ENCODE measurements at places on chromosomes 7 and 10.

DNA sequence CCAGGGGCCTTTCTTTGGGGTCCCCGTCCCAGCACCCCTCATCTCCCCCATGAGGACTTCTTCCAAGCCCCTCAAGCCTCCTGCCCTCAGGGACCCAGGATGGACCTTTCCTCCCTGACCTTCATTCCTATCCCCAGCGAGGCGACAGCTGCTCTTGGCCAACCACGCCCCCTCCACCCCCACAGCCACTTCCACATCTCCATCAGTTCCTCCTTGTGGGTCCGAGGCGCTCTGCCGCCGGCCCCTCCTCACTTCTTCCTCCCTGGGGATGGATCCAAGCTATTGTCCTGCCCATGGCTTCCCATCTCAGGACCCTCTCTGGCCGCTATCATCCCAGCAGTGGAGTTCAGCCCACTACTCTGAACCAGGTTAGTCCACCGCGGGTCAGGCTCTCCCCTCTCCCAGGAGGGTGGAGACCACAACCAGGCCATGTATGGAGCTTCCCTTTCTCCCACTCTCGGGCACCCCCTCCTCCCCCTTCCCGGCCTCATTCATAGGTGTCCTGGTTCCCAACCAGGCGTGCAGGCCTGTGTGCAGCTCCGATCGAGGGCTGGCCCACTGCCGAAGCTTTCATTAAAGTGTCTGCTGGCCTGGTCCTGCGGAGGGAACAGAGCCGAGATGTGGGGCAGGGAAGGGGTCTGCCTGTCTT, 1.7 kb upstream of the SH2B2 start:
- DNase-seq: no peak

GRCh38 chr10:19629567-19629966, 186.7 kb upstream of the PLXDC2 start:
- DNase-seq: no peak

DNA sequence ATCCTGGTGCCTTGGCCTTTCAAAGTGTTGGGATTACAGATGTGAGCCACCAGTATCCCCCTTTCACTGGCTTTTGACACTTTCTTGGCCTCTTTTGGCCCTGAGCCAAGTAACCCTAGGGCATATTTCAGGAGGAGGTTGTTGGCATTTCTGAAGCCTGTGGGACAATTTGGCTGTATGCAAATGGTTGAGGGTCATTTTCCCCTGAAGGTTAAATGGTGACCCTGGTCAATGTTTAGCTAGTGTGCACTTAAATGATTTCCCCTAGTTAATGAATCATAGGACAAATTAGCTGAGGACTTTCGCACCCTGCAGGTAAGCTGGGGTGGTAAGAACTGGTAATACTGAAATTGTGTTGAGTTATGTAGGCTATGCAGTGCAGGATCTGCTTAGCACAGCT, 660.5 kb downstream of the LRMDA start:
- DNase-seq: no peak

- DNase-seq: no peak
Measured at GRCh38 chr7:154409703-154410311, 357.6 kb downstream of the DPP6 start.

DNA sequence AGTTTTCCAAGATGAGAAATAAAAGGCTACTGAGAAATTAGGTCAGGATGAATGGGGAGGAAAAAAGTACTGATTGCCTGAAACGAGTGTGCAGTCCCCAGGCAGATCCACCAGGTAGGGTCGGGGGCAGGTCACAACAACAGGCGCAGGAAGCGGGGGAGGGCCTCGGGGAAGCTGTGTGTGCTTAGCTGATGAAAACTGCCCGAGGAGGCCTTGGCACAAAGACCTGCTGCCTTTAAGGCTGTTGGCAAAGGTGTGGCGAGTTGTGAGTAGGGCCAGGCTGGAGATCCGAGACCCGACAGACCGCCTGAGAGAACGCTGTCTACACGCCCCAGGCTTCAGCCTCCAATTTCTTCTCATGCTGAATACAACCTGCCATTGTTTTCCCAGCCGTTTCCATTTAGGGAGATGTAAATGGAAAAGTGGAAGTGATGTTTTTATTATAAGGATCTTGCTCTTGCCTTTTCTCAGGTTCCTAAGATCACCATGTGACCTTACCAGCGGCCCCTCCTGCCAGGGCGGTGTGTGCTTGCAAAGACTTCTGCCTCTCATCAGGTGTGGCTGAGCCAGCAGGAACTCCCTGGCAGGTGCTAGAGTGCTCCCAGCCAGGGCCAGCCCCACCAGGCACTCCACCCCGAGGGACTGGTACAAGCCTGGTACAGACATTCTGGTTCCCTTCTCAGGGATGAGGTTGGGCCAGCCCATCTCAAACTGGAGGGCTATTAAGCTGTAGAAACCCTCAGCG, 60.8 kb downstream of the DLG5 start:
- DNase-seq: no peak

DNA sequence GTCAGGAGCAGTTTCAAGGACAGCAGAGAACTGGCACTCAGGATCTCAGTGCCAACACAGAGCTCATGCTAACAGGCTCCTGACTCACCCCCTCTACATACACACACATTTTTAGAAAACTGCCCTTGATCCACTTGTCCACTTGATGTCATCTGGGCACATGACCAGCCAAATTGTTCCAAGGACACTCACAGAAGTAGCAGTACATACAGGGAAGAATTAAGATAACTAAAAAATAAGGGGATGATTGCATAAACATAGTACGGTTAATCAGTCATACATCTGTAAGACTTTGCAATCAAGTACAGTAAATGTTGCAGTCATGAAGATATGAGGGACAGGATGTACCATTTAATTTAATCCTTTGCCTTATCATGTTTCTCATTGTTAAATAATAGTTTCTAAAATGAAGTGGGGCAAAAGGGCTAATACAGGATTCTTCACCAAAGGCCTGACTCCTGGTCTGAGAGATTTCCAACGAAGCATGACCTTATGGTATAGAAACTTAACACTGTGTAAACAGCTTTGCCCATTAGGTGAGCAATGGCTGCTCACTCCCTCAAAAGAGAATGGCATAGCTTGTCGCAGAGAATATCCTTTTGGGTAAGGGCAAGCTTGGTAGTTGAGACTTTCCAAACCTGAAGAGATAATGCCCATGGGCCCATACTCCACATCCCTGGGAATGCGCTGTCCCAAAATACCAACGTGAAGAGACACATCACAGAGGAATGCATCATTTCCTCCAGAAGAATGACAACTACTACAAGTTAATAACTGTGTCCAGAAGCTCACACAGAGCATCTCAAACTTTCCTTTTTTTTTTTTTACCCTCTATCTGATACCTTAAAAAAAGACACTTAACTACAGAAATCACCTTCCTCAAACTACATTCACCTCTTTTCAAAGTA, 94.1 kb downstream of the ARMH3 start:
- no peak for DNase-seq

- DNase-seq: no peak
Measured at GRCh38 chr10:132059760-132060508, 5.8 kb upstream of the JAKMIP3 start.

DNA sequence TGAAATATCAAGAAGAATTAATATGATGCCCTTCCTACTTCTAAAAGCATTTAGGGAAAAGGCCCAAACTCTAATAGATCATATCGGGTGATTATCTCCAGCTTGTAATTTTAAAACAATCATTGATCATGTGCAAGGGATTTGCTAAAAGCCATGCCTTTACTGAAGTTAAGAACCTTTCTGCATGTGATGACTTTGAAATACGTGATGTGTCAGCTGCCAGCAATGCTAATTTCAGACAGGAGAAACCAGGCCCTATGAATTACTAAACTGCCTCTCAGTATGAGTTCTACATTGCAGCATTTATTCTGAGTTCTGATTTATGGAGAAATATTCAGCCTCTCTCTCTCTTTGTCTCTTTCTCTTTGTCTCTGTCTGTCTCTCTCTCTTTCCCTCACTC, 203.6 kb upstream of the AKR1E2 start:
- no peak for DNase-seq

DNA sequence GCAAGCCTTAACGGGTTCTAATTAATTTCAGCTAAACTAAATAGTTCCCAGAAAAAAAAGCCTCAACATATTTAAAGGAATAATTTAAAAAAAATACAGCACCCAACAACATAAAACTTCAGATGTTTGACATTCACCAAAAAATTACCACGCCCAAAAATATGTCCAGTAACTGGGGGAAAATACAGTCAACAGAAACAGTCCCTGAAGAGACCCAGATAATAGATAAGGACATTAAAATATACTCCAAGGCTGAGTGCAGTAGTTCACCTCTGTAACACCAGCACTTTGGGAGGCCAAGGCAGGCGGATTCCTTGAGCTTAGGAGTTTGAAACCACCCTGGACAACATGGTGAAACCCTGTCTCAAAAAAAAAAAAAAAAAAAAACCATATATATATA, 78.0 kb downstream of the BTAF1 start:
- DNase-seq: no peak

DNA sequence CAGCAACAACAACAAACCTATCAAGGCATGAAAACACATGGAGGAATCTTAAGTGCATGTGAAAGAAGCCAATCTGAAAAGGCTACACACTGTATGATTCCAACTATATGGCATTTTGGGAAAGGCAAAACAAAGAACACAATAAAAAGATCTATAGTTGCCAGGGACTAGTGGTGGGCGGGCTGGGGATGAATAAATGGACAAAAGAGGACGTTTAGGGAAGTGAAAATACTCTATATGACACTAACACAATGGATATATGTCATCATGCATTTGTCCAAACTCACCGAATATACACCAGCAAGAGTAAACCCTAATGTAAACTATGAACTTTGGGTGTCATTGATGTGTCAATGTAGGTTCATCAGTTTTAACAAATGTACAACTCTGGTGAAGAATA, 89.1 kb downstream of the SEMA3E start:
- no peak for DNase-seq

- no peak for DNase-seq
Measured at GRCh38 chr7:9981742-9982349, 991.8 kb upstream of the PHF14 start.

GRCh38 chr7:102837802-102838201, 75.0 kb upstream of the LRRC17 start:
- DNase-seq: no peak

- no peak for DNase-seq
Measured at GRCh38 chr7:47602272-47603004, 20.5 kb upstream of the TNS3 start.

- no peak for DNase-seq
Measured at GRCh38 chr7:38834357-38834756, 74.6 kb downstream of the VPS41 start.

DNA sequence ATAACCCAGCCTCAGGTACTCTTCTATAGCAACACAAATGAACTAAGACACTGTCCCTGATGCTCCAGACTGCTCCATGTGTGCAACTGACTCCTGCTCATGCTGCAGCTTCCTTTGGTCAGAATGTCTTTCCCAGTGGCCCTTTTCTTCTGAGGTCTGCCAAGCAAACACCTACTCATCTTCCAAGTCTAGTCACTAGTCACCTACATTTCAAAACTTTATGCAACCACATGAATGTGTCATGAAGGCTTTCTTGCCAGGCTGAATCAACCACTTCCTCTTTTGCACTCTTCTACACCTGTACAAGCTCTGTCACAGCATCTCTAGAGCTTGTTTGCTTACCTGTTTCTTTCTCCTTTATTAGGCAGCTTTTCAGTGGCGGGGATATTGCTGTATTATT, 75.8 kb downstream of the LSMEM1 start:
- DNase-seq: no peak

DNA sequence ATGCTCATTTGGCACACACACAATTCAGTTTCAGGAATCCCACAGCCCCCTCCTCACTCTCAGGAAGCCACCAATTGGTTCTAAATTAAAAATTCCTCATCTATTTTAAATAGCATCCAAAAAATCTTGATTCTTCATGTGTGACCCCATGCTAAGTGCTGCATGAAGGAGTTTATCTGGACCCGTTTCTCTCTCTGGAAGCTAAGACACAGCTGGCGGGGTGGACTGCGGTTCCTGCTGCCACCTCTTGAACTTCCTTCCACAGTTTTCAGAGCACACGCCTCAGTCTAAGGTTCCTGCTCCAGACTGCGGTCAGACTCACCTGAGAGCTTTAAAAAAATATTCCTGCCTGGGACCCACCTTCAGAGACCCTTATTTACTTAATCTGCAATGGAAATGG, 34.5 kb downstream of the LYZL1 start:
- no peak for DNase-seq

Measured in activated naive CD4-positive, alpha-beta T cell (primary cell).